ENCODE measurements at places on chromosomes 5 and 9. TPM values are rescaled to one million over a fixed set of nuclear protein-coding genes. Genes with fewer than 3 reads are reported as not detected.

Gene FRRS1L
- total RNA-seq, result 0.33 TPM

Gene SIL1
- 124 TPM for total RNA-seq

Gene CARTPT
- not detected for total RNA-seq

Gene IRX2
- 1.3 TPM for total RNA-seq

Gene MARCHF6
- 116 TPM for total RNA-seq

Gene GRM6
- not detected for total RNA-seq

Gene TEX48
- total RNA-seq, result not detected

Gene PLAC8L1
- not detected for total RNA-seq

Gene WHRN
- 13.5 TPM for total RNA-seq

Gene FGF10
- 11.5 TPM for total RNA-seq

Gene SOX30
- not detected for total RNA-seq

Gene BRINP1
- total RNA-seq, result not detected

Gene SLC6A19
- 0.66 TPM for total RNA-seq

Gene SH2D3C
- total RNA-seq, result 4.2 TPM

Gene VDAC1
- 37.6 TPM for total RNA-seq

Gene PCDHB6
- total RNA-seq, result 1.0 TPM

Gene CYLC2
- not detected for total RNA-seq

Gene SLC36A2
- total RNA-seq, result not detected

Gene SAXO1
- total RNA-seq, result not detected

Gene ZNF454
- total RNA-seq, result 8.2 TPM

Gene ANKRD18A
- total RNA-seq, result 23.1 TPM

Gene SVEP1
- 34.0 TPM for total RNA-seq

Gene CCNJL
- 0.26 TPM for total RNA-seq

Gene IFNA2
- not detected for total RNA-seq

Gene NTRK2
- 20.5 TPM for total RNA-seq

Gene ENTPD2
- total RNA-seq, result 1.3 TPM

Gene SLC23A1
- 0.78 TPM for total RNA-seq

Gene SLC28A3
- total RNA-seq, result 8.0 TPM

Gene PCDHGA4
- 10.9 TPM for total RNA-seq

Gene FGF1
- not detected for total RNA-seq
